ENCODE measurements at places on chromosomes 5 and 9.
A peak's percentile ranks its signal among the peaks of the same experiment; 100 is the strongest.

DNA sequence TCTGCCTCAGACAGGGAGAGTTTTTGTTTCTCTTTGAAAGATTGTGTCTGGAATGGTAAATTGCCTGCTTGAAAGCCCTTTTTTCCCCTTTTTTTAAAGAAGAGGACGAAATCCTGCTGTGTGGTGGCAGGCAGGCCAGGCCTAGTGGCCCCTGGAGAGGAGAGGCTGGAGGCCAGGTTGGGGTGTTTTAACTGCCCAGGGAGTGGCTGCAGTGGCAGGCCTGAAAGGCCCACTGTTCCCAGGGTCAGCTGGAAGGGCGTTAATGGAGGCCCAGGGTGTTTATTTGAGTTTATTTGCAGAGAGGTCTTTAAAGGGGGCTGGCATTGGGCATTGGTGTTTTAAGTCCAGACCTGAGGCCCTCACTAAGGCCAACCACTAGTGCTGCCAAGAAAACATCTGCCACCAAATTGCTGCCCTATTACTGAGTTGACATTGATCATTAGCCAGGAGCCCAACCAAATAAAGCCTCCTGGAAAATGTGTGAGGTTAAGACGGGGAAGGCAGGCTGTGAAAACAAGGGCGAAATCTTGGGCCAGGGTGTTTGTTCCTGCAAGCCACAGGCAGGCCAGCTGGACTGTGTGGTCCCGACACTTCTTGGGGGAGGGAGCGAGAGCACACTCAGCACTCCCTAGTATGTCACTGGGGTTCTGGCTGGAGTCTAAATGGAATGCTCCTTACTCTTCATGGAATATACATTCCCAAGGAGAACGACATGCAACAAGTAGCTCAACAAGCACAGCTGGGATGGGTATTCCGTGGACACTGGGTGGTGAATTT is 5.0 kb downstream of the JADE2 start:
- no peak for DNase-seq

DNA sequence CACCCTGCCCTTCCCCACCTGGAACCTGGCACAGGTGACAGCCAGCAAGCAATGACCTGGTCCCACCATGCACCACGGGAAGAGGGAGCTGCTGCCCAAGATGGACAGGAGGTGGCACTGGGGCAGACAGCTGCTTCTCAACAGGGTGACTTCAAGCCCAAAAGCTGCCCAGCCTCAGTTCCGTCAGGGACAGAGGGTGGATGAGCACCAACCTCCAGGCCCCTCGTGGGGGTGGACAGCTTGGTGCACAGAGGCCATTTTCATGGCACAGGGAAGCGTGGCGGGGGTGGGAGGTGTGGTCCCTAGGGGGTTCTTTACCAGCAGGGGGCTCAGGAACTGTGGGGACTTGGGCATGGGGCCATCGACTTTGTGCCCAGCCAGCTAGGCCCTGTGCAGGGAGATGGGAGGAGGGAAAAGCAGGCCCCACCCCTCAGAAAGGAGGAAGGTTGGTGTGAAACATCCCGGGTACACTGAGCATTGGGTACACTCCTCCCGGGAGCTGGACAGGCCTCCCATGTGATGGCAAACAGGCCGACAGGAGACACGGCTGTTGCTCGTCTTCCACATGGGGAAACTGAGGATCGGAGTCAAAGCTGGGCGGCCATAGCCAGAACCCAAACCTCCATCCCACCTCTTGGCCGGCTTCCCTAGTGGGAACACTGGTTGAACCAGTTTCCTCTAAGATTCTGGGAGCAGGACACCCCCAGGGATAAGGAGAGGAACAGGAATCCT is 1.9 kb downstream of the CEL start:
- DNase-seq = no peak

DNA sequence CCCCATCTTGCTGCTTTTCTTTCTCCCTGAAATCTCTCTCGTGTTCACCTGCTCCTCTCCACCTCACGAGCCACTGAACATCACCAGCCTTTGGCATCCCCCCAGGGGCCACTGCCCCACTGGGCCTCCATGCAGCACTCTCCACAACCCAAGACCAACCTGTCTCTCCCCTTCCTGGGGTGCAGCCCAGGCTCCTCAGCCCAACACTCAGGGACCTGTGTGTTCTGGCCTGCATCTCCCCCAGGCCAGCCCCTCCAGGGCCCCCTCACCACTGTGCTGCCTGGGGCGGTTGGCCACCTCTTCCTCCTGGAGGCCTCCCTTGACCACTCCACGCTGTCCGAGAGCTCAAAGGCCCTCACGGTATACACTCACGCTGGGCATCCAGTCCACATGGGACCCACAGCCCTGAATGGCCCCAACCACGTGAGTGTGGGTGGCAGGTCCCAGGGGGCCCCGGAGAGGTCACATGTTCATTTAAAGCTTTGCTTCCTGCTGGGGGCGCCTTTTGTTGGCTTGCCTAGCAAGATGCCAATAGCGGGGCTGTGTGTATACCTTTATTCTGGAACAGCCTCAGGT is 453 bp upstream of the DOK3 start:
- peak; percentile 68 for DNase-seq

- DNase-seq = no peak
Measured at GRCh38 chr5:135319458-135319857, 79.6 kb downstream of the MACROH2A1 start.

GRCh38 chr9:123084256-123084655 is 50.8 kb downstream of the GPR21 start:
- DNase-seq = no peak

DNA sequence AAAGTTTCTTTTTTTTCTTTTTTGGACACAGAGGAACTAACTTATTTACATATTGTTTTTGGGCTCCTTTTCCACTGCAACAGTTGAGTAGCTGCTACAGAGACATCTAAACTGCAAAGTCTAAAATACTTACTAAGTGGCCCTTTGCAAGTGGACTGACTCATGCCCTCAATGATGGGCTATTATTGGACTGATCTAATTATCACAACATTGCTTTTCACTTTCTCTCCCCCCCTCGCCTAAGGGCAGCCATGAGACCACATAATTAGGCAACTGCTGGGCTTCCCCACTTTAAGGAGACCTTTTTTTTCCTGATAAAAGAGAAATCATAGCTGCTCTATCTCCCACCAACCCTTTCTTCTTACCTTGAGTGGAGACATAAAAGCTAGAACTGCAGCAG is 47.0 kb downstream of the PLK2 start:
- no peak for DNase-seq

- no peak for DNase-seq
Measured at GRCh38 chr5:171743436-171744076, 42.1 kb upstream of the SMIM23 start.

- DNase-seq = no peak
Measured at GRCh38 chr9:105633411-105633810, 28.8 kb upstream of the TAL2 start.

DNA sequence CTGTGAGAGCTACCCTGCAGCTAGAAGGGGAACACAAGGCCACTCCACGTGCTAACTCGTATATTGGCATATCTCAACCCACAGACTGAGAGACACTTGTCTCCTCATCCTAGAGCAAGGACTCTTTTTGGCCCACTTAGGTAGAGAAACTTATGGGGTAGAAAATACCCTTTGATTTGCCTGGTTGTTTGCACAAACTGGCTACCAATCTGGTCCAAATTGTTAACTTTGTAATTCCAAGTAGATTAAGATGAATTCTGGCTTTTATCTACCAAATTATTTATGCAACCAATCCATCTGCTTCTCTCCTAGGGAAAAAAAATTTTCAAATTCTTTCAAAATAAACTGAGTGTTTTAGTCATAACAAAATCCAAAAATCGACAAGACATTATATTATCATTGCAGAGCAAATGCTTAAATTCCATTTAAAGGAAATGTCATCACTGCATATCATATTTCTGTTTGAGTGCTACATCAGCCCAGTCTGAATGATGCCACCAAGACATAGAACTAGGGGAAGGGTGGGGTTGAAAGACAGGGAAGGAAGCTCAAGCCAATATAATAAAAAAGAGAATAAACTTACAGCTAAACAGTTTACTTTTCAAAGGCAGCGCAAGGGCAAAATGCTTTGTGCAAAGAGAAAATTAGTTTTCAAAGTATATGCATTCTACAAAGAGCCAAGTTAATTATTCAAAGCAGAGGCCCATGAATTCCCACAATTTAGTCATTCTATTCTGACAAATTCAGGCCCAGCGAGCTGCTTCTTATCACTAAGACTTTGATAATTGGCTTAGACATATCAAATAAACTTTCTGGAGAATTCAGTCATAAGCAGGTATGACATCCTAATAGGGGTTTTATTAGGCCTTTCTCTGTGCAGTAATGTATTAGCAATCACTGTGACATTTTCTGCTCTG is 198.0 kb downstream of the CAAP1 start:
- DNase-seq = no peak

DNA sequence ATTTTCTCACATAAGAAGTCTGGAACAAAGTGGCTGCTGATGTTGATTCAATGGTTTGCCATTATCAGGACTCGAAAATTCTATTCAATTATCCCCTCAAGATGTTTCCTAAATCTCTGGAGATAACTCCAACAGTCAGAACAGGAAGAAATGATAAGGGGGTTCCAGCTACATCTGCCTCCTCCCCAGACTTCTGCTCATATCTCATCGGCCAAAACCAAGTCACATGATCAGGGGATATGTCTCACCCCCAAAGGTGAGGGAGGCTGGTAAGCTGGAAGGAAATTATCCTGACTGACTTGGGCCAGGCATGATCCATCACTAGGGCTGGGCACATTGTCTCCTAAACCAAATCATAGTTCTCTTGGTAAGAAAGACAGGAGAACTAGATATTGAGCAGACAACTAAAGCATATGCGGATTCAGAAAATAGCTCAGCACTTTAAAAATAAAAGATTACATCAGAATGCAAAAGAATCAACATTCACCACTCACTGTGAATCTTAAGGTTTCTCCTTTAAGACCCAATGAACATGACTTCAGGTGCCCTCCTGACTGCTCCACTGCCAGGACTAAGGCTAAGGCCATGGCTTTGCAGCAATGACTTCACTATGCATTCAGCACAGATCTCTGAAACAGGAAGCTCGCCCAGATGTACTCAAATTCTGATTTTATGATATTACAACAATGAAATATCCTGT is 306.3 kb downstream of the ENC1 start:
- no peak for DNase-seq

DNA sequence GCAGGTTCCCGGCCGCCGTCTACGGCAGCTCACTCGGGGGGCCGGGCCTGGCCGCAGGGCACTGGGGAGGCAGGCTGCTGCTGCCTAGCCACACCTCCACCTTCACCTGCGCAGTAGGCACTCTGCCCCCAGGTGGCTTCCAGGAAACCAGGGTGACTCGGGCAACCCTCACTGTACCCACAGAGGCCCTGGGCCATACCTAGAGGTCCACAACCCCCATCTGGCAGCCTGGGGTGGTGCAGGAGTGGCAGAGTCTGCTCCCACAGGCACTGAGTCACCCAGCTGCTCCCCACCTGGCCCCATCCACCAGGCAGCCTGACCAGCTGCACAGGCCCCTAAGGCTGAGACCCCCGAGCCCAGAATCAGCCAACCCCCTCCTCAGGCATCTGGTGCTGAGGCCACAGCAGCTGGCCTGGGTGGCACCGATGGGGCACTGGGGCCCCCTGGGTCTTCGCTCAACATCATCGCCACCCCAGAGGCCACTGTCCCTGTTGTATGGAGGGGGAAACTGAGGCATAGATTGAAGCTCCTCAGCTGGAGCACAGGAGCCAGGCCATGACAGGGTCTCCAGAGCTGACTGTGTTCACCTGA is 70.2 kb downstream of the KCNT1 start:
- no peak for DNase-seq

- no peak for DNase-seq
Measured at GRCh38 chr5:151022511-151023018, 2.2 kb downstream of the GPX3 start.

GRCh38 chr5:68711293-68712200 is 382.3 kb upstream of the SLC30A5 start:
- DNase-seq = peak; percentile 5

DNA sequence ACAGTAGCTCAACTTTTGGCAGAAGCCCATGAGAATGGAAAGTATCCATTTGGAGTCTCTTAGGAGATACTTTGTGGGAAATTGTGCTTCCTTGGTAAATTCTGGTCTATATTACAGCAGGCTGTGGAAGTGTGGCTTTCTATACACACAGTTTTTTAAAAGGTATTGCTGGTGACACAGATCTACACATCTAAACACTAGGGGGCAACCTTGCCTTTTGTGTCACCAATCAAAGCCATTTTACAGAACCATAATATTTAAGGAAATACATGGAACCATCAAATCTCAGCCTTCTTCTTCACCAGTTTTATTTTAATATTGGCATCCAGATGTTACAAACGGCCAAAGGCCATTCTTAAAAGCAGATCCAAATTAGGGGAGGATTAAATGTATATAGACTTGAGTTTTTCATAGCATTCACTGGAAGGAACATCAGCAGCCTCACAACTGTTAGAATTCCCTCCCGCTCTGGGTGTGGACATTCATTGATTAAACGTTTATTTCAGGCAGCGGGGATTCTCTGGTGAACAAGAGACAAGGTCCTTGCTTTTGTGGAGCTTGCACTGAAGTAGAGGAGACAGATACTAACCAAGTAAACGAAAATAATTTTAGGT is 132.4 kb upstream of the EPB41L4A start:
- no peak for DNase-seq

DNA sequence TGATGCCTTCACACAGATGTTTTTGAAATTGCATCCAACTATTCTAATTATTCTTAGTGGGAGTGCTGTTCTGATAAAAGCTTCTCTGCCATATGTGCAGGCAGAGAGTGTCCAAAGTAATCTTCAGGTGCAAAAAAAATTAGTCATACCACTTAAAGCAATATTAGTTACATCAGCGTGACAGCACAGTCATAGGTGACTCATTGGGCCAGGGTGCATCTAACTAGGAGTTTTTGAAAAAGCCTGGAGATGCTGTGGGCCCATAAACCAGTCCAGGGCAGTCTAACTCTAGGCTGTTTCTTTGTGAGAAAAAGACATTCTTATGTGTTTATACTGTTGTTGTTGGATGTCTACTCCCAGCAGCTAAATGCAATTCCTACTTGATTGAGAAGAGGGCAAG is 33.0 kb upstream of the C6 start:
- no peak for DNase-seq

DNA sequence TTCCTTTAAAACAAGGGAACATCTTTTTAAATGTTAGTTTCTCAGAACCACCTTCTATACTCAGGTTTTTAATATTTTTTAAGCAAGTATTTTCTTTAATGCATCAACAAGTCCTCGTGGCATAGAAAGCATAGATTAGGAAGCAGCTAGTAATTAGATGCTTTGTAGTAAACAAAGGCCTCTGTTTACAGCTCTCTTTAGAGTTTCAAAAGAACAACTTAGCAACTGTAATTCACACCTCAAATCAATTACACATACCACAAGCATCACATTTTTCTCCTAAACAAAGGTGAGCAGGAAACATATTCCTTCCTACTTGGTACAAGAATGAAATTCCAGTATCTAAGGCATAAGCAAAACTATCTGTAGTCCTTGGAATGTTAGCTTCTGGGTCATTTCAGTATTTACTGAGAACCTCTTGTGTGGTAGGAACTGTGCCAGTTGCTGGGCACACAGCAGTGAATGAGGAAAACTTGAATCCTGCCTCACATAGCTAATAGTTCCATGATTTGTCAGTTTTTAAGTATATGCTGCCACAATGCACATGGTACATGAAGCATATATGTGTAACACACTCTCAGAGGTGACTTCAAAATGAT is 249.1 kb downstream of the CEMIP2 start:
- DNase-seq = no peak
